Occipital lobe (tissue), 3 donors: ENCODE measurements at places on chromosomes 1 and 21. TPM values are rescaled to one million over a fixed set of nuclear protein-coding genes. Genes with fewer than 3 reads are reported as not detected.

PLA2G2A gene
- not detected for total RNA-seq

HEYL gene
- total RNA-seq = 0.47 TPM

NCMAP gene
- total RNA-seq = under 0.01 TPM

SYNJ1 gene
- total RNA-seq = 24.0 TPM

LCE2A gene
- not detected for total RNA-seq

PIGR gene
- total RNA-seq = not detected

MMEL1 gene
- 3.7 TPM for total RNA-seq

SLC22A15 gene
- total RNA-seq = 11.4 TPM

BTBD8 gene
- 93.1 TPM for total RNA-seq

S100A10 gene
- 2.8 TPM for total RNA-seq

WNT9A gene
- total RNA-seq = 1.9 TPM

KRTAP10-1 gene
- total RNA-seq = not detected

SNX27 gene
- 88.1 TPM for total RNA-seq

CD84 gene
- total RNA-seq = 2.2 TPM

FHAD1 gene
- total RNA-seq = 0.31 TPM

PLA2G4A gene
- total RNA-seq = 2.3 TPM

CDC14A gene
- total RNA-seq = 5.1 TPM

IRF6 gene
- 0.31 TPM for total RNA-seq

TMPRSS15 gene
- not detected for total RNA-seq

SSX2IP gene
- total RNA-seq = 125 TPM

FCGR1A gene
- 9.8 TPM for total RNA-seq

S100A3 gene
- not detected for total RNA-seq

CYYR1 gene
- 2.3 TPM for total RNA-seq

PLA2G2F gene
- total RNA-seq = not detected

TSSK3 gene
- not detected for total RNA-seq

OPTC gene
- total RNA-seq = not detected

RBP7 gene
- not detected for total RNA-seq

FMO1 gene
- total RNA-seq = 5.8 TPM

KCNQ4 gene
- total RNA-seq = 1.7 TPM

PDZK1IP1 gene
- not detected for total RNA-seq

S100A1 gene
- 0.47 TPM for total RNA-seq

CR1L gene
- 0.16 TPM for total RNA-seq

DMBX1 gene
- total RNA-seq = not detected

CSDE1 gene
- total RNA-seq = 794 TPM

MFAP2 gene
- total RNA-seq = 5.6 TPM

ACTA1 gene
- 1.7 TPM for total RNA-seq

SELE gene
- 0.94 TPM for total RNA-seq

LRP8 gene
- total RNA-seq = 86.6 TPM

LRRC53 gene
- not detected for total RNA-seq

FAM72C gene
- 0.16 TPM for total RNA-seq

MAP3K7CL gene
- 1.6 TPM for total RNA-seq

TNNI3K gene
- total RNA-seq = 23.4 TPM

VWA1 gene
- total RNA-seq = 4.1 TPM

OR10R2 gene
- not detected for total RNA-seq

CD247 gene
- 2.3 TPM for total RNA-seq

RNU1-1 gene
- total RNA-seq = under 0.01 TPM

DTL gene
- total RNA-seq = 2.7 TPM
